NCI-H1694 treated with DMSO at 0.1 percent for 48 hours (cell line): ENCODE measurements at places on chromosomes 3 and 15.

- peak; percentile 77 for DNase-seq
Observed at GRCh38 chr15:35674873-35675781, 129.2 kb upstream of the DPH6 start.

- no peak for DNase-seq
Observed at GRCh38 chr15:51750792-51751696, at the start of gene TMOD2. Gene TMOD2, plus strand, starts transcription at chr15:51751597. Its CDS starts 14,845 bp downstream, at chr15:51766442.

GRCh38 chr3:38110314-38111050, 26.4 kb downstream of the ACAA1 start:
- no peak for DNase-seq

DNA sequence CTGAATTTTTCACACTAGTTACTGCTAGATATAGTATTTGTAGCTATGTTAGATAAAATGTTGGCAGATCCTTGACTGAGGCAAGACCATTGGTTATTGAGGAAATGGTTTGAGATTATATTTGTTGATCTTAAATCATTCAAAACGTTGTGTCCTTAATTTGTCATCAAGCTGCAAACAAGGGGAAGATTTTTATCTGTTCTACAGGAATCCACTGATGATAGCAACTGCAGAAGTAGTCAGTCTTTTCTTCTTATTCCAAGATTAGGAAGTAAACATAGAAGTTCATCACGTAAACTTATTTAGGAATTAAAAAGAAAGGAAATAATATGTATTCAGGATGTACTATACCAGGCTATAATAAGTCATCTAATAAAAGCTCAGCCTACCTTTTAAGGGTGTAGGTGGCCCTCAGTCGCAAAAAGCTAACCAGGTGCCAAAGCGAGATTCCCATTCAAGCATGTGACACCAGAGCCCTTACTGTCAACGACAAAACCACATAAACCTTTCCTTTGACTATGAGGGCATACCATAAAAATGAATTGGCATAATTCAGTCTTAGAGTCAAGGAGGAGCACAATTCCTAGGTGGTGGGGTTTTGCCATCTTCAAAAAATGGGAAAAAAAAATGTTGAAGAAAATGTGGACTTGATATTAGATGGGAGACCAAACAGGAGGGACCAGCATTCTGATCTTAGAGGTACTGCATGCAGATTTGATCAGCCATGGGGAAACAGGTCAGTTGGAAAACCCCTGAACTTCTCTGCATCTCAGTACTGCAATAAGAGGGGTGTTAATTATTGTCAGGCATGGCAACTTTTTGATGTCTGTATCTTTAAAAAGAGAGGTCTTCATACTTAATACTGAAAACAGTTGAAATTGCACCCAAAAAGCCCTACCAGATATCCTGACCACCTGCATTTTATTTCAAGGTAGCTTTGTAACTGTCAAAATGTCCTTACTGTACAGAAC, 212.5 kb upstream of the UBE2E1 start:
- DNase-seq: no peak

DNA sequence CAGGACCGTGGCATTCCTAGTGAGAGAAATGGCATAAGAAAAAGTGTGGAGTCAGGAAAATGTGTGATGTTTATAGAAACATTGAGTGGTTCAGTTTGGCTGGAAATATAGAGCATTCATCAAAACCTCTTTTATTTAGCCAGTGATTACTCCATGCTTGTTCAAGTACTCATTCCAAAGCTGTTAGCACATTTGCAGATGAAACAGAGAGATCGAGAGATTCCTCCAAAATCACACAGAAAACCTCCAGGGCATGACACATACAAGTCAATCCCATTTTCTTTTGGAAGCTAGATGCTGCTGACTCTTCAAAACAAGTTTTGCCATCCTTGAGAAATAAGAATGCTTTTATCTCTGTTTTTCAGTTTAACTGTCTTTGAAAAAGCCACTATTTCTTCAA, 11.5 kb upstream of the MB21D2 start:
- no peak for DNase-seq

- no peak for DNase-seq
Observed at GRCh38 chr15:91561371-91562100, 292.0 kb upstream of the SLCO3A1 start.

GRCh38 chr15:87944691-87945090, 311.8 kb downstream of the NTRK3 start:
- no peak for DNase-seq

- DNase-seq: no peak
Observed at GRCh38 chr3:45272828-45273470, 46.9 kb upstream of the TMEM158 start.

GRCh38 chr15:45641374-45641781, 6.5 kb downstream of the SQOR start:
- DNase-seq: no peak
